ENCODE measurements at places on chromosomes 1 and 21. TPM values are rescaled to one million over a fixed set of nuclear protein-coding genes. Genes with fewer than 3 reads are reported as not detected.

The PEAR1 gene
- 5.6 TPM for total RNA-seq

The PRKCZ gene
- total RNA-seq = 1.5 TPM

The S100A7 gene
- not detected for total RNA-seq

The COL16A1 gene
- total RNA-seq = 116 TPM

The TINAGL1 gene
- total RNA-seq = 0.99 TPM

The LRRC7 gene
- total RNA-seq = under 0.01 TPM

The XCL2 gene
- total RNA-seq = not detected

The BCL10 gene
- total RNA-seq = 19.5 TPM

The OR10Z1 gene
- not detected for total RNA-seq

The CRABP2 gene
- 248 TPM for total RNA-seq

The ETV3L gene
- total RNA-seq = not detected

The HSPB7 gene
- 3.3 TPM for total RNA-seq

The DCST1 gene
- total RNA-seq = not detected

The NR5A2 gene
- not detected for total RNA-seq

The C4BPB gene
- total RNA-seq = not detected

The ERVH48-1 gene
- not detected for total RNA-seq

The RHOC gene
- total RNA-seq = 506 TPM

The CYP4A11 gene
- not detected for total RNA-seq

The OR6N1 gene
- total RNA-seq = not detected

The LCE3D gene
- total RNA-seq = not detected

The UBAP2L gene
- 64.7 TPM for total RNA-seq

The SIK1 gene
- total RNA-seq = 0.33 TPM

The PCP4 gene
- not detected for total RNA-seq

The LY9 gene
- total RNA-seq = not detected

The ELAPOR1 gene
- 0.33 TPM for total RNA-seq

The ATP6V1G3 gene
- total RNA-seq = not detected

The AP4B1 gene
- total RNA-seq = 27.2 TPM

The OR6F1 gene
- not detected for total RNA-seq
